Thyroid gland (tissue), 4 donors: ENCODE measurements at places on chromosomes 2 and 18. TPM values are rescaled to one million over a fixed set of nuclear protein-coding genes. Genes with fewer than 3 reads are reported as not detected.

Gene COL3A1
- total RNA-seq, result 36.4 TPM

Gene RPRM
- not detected for total RNA-seq

Gene MXD1
- total RNA-seq, result 11.3 TPM

Gene GKN2
- total RNA-seq, result not detected

Gene CKAP2L
- 0.13 TPM for total RNA-seq

Gene ASB1
- total RNA-seq, result 15.2 TPM

Gene RNF125
- 2.4 TPM for total RNA-seq

Gene SLC16A14
- 3.8 TPM for total RNA-seq

Gene NEU2
- total RNA-seq, result not detected

Gene ALLC
- not detected for total RNA-seq

Gene HOXD4
- 2.4 TPM for total RNA-seq

GRCh38 chr2:39782591-39782990 is 3.5 kb upstream of the THUMPD2 start:
- DNase-seq, result no peak

- DNase-seq, result peak; percentile 7
These were observed 311.8 kb downstream of the LNPK start for GRCh38 chr2:175690113-175690837.

DNA sequence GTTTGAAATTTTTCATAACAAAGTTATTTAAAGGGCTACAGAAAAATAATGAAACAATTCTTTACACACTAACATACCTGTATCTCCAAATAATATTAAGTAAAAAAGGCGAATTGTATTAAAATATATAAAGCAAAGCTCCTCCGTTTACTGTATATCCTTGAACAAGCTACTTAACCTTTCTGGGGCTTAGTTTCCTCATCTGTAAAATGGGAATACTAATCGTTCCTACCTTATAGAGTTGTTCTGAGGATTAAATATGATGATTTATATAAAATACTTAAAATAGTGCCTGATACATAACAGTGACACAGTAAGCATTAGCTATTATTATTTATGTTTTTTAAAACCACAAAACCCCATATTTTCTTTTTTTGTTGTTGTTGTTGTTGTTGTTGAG is 13.3 kb downstream of the SLC25A12 start:
- DNase-seq, result no peak

DNA sequence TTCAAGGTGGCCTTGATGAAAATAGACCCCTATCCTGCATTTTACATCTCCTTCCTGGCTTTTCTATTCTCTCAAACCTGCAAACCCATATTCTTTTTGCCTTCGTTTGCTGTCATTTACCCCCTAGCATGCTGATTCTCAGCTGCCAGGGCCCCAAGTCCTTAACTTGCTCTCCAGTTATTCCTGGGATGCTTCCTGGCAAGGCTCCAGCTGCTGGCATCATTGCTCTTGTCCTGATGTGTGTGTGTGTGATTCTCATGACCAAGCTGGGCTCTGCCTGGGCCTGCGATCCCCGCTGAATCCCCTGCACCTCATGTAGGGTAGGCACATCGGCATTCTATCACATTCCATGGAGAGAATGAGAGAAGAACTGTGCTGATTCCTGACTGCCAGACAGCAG is 11.9 kb downstream of the NPAS2 start:
- peak; percentile 8 for DNase-seq

DNA sequence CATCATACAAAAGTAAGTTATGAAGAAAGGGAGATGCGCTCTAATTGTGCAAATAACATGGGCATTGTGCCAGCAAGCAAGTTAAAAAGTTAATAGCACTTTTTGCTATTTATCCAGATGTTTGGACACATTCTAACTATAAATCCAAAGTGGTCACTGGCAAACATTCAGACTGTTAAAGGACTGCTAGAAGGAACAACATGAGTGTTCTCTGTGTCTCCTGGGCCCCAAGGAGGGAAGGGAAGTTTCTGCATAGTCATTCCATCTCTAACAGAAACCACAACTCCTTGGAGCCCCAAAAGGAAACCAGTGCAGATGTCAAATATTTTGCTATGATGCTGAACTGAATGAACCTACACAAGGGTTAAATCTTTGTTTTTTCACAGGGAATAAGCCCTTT is 213.3 kb upstream of the HNRNPA3 start:
- DNase-seq, result peak; percentile 7

- DNase-seq, result no peak
These were observed 422.7 kb downstream of the TGIF1 start for GRCh38 chr18:3872641-3873040.

- DNase-seq, result peak; percentile 32
These were observed 1.3 kb downstream of the ZNF521 start for GRCh38 chr18:25350489-25351251.

DNA sequence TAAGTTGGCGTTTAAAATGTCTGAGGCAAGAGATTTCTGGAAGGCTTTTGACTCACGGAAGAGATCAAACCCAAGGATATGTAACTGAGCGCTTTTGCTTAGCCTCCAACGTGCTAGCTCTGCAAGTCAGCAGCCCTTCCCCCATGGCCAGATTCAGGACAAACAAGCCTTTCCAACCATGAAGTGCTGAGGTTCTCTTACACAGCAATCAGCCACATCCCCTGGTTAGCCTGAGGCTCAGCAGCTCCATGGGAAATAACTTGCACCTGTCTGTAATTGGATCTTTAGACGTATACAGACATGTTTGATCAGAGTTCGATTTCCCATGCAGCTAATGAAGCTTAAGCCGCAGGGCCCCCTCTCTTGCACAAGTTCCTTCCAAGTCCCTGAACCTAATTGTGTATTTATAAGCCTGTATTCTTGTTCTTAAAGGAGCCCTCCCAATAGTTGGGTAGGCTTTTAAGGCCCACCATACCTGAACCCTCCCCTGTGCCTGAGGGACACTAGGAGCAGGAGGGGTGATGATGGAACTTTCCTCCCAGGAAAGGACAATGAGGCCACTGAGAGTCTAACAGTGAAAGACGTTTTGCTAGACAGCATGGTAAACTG is 2.1 kb upstream of the TMEM131 start:
- peak; percentile 24 for DNase-seq

- no peak for DNase-seq
These were observed 91.7 kb upstream of the SLC35G4 start for GRCh38 chr18:11517704-11518103.

DNA sequence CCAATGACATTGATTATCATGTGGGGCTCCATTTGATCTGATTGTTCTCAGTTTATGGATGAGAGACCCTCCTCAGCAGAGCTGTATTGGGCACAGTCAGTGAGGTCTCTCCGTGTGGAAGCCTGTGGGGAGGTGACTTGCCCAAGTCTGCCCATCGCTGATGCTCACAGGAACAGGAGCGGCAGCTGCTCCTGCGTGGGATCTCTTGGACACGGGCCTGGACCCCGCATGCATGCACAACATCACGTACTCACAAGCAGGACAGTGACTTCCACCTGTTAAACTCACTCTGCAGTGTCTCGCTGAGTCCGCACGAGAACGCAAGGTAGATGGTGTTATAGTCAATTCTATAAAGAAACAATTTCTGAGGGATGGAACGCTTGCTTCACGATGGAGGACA is 55.0 kb downstream of the KCNF1 start:
- no peak for DNase-seq

- DNase-seq, result no peak
These were observed 81.5 kb upstream of the STON1 start for GRCh38 chr2:48448274-48449061.

DNA sequence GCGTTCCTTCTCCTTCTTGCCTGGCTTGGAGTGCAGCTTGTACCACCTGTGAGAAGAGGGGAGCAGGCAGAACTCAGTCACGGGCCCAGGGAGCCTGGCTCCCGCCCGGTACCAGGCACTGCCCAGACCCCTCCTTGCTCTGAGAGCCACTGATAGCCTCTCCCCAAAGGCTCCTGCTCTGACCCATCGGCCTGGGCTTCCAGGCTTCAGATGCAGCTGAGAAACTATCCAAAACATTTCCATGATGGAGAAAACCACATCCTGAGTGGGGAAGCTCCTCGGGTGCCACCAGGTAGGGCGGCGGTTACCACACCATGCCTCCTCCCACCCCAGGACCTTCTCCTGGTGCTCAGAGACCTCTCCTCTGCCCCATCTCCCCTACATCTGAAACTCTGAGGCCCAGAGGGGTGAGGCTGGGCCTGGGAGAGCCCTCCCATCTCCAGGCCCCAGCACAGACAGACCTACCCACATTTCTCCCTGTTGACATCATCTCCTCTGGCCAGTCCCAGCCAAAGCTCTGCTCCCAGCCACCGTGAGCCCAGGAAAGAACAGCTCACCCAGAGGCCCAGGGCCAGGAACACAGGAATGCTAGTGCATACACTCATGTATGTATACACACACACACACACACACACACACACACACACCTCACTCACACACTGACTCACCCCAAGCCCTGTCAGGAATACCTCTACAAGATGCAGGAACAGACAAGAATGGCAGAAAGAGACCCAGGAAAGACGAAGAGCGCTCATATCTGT is 17.9 kb upstream of the SFXN5 start:
- DNase-seq, result no peak

DNA sequence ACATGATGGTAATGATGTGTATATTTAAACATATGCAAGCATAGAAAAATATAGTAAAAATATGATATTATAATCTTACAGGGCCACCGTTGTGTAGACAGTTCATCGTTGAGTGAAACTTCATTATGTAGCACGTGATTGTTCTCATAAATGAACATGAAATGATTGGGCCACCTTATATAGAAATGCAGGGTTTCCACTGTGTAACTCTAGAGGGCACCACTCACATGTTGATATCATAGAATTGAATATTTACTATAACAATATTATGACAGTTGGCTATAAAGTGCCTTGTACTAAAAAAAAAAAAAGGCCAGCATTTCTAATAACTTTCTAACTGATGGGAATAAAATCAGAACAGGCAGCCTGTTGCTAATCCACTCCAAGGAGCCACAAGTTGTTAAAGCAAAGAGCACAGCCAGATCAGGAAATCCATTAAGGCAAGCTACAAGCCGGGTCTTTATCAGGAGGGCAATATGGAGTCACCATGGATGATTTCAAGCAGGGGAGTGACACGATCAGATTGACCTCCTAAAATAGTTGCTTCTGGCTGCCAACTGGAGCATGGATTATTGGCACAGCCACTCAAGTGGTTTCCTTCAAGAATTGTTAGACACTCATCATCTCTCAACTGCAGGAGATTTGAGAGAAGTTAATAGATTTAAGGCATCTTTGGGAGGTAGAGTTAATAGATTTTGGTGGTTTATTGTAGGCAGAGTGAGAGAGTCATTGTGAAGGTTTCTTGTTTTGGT is 16.7 kb downstream of the IL1F10 start:
- DNase-seq, result peak; percentile 51

- DNase-seq, result no peak
These were observed 62.2 kb downstream of the GALNT14 start for GRCh38 chr2:31075941-31076590.

DNA sequence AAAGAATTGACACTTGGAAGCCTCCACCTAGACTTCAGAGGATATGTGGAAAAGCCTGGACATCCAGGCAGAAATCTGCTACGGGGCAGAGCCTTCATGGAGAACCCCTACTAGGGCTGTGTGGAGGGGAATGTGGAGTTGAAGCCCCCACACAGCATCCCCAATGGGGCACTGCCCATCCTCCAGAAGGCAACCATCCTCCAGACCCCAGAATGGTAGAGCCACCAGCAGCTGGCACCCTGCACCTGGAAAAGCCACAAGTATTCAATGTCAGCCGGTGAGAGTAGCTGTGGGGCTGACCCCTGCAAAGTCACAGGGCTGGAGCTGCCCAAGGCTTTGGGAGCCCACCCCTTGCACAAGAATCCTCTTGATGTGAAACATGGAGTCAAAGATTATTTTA is 53.6 kb upstream of the SNTG2 start:
- no peak for DNase-seq

DNA sequence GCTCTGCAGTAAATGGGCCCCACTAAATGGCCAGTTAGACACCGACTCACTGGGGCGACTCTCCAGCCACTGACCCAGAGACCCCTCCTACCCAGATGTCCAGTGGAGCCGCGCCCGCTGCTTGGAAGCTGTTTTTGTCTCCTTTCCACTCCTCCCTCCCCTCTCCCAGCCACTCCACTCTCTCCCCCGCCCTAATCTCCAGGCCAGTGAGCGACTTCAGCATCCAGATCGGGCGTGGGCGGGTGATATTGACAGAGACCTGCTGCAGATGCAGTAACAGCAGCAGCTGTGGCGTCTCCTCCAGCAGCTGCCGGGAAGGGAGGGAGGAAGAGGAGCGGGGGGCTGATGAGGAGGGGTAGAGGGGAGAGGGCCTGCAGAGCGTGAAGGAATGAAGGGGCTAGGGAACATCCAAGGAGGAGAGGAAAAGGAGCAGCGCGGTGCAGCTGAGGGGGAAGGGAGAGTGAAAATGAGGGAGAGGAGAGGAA is at the start of gene SCN7A:
Gene SCN7A (minus strand): TSS at position 110 of the 485 bp plus-strand sequence. CDS start 16,553 bp downstream, outside the sequence.
- DNase-seq, result peak; percentile 3

- DNase-seq, result no peak
These were observed 134.6 kb downstream of the UXS1 start for GRCh38 chr2:106059416-106060065.

DNA sequence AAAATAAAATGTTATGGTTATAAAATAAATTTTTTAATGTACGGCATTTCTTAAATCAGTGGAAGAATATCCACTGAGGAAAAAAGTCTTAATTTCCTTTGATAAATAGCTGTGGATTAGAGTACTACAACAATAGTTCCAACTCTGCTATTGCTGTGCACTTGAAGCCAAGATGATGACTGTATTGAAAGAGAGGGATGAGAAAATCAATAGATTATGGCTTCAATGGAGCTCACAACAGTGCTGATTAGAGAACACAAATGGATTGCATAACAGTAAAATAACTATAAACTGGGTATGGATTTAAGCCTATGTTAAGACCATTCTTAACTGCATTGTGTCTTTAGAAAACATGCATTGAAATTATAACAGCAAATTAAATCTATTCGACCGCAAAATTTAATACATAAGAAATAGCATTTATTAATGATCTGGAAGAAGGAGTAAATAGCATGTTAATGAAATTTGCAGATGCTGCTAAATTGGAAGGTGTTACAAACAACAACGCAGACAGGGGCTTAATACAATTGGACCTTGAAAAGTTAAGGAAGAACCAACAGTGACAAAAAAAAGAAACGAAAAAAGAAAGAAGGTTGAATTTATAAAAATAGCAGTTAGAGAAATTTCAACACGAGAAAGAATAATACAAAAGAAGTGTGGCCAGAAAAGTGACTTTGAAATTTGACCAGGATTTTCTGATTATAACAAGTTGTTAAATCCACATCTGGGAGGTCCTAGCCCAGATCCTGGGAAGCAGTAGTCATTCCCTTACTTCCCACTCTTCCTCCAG is 8.6 kb upstream of the MAP3K20 start:
- DNase-seq, result no peak

GRCh38 chr18:59423259-59423658 is 64.2 kb upstream of the LMAN1 start:
- no peak for DNase-seq

- no peak for DNase-seq
These were observed 28.5 kb downstream of the PIKFYVE start for GRCh38 chr2:208294482-208295024.

DNA sequence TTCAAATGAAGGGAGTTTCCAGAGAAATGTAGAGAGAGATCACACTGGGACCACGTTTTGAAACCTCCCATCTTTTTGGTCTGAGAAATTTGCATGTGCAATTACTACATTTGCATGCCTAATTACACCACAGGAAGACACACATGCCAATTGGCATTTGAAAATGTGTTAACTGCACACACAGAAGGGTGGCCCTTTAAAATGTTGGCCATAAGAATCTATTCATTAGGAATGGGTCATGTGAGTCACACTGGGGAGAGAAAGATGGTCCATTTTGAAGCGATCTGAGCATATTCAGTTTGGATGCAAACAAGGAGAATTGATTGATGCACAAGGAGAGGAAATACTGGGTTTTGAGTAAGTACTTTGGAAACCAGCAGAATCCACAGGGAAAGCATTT is 1407.1 kb upstream of the ACVR2A start:
- DNase-seq, result no peak
